ENCODE measurements at places on chromosomes 13 and 19.

DNA sequence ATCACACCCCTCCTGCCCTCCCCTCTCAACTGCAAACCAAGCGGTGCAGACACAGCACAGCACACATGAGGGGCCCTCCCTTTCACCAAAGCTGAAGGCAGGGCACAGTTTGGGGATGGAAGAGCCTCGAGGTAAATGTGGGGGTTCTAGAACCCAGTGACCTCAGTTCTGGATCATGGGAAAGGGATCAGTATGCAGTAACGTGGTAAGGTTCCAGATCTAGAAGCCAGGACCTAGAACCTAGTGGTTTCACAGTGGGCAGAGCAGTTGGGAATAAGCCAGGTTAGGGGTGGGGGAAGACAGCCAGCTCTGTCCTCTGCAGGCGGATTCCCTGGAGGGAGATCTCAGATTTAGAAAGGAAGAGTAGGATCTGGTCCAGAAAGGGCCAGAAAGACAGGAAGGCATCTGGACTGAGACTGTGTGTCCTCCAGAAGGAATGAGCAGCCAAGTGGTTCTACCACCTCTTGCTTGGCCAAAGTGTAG, 3.1 kb downstream of the FTL start:
- no peak for DNase-seq

DNA sequence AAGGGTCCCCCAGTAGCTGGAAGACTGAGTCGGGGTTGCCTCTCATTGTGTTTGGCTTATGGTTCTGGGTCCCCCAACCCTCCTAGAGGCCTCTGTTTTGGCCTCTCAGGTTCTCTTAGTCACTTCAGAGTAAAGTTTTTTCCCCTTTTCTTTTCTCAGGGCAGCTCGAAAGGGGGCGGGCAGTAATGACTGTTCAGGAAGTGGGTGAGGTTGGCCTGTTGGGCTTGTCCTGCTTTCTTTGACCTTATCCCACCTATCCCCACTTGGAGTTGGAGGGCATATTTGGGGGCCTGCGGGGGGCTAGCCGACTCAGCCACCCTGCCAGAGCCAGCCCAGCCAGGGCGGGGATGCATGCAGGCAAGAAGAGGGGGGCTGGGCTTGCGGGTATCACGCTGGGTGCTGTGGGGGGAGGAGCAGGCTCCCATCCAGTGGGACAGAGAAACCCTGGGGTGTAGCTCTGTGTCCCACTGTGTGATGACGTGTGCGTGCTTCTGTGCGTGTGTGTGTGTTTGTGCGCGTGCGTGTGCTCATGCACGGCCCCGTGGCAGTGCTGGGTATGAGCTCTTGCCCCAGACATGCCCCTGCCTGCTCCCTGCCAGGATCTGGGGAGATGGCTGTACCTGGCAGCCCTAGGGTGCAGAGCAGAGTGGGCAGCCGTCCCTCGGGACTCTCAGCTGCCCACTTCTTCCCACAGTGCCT, 1.4 kb downstream of the CIC start:
- no peak for DNase-seq

DNA sequence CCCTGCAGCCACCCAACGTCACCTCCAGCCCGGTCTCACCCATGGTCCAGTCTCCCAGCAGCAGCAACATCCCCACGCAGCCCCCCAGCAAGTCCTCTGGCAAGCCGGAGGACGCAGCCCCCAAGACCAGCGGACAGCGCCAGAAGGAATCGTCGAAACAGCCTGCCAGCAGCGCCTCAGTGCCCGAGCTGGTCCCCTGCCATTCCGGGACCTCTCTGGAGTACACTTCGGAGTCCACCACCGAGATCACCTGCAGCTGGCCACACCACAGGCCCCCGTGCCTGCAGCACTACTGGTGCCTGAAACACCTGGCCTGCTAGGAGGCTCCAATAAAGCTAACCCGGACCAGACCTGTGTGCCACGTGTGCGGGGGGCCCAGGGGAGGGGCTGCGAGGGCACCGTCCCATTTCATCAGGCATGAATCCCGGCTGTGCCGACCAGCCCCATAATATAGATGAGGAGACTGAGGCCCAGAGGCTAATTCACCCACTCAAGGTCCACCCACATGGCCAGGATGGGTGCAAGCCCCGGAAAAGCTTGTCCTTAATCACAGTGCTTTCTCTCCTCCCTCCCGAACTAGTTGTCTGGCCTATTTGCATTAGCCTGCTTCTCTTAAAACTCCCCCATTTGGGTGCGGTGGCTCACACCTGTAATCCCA, 6.7 kb downstream of the REEP6 start:
- DNase-seq, result no peak

DNA sequence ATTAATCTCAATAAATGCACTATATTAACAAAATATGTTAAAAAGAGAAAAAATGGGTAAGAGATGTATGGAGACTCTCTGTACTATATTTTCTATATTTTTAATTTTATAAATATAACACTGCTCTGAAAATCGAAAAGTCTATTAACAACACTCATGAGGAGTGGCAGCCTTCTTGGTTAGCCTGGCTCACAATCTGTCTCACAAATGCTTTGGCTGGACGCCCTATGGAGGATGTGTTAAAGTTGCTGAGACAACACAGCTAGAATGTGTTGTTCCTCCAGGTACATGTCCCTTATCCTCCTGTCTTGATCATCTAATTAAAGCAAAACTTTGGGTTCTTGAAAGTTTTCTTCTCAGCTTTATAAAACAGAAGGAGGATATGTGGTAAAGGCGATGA, 396.6 kb upstream of the PCDH20 start:
- no peak for DNase-seq

- no peak for DNase-seq
These were observed 74.3 kb upstream of the ATP12A start for GRCh38 chr13:24605923-24606372.

GRCh38 chr13:48817166-48817802, 158.4 kb upstream of the FNDC3A start:
- no peak for DNase-seq

DNA sequence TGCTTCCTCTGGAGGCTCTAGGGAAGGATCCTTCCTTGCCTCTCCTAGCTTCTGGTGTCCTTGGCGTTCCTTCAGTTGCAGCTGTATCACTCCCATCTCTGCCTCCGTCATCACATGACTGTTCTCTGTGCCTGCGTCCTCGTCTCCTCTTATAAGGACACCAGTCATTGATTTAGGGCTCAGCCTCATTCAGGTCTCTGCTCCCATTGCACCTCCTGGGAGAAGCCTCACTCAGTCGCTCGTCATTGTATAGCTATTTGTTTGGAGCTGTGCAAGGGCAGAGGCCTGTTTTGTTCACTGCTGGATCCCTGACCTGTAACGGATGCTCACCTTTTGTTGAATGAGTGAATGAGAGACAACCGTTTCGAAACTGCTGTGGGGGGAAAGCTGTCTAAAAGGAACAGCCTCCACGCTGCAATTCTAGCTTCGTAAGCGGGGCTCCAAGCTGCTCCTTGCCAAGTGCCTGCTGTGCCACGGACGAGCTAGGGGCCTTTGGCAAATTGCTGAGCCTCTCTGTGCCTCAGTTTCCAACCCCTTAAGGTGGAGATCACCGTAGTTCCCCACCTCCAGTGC, 17.2 kb downstream of the BRSK1 start:
- DNase-seq, result no peak

DNA sequence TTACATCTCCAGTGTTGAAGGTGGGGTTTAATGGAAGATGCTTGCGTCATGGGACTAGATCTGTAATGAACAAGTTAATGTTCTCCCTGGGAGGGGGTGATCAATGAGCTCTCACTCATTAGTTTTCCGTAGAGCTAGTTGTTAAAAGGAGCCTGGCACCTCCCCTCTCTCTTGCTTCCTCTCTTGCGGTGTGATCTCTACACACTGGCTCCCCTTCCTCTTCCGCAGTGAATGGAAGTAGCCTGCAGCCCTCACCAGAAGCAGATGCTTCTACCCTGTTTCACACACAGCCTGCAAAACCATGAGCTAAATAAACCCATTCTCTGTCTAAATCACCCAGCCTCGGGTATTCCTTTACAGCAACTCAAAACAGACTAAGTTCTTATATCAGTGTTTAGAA, 318.8 kb downstream of the SLITRK1 start:
- DNase-seq, result no peak

- DNase-seq, result no peak
These were observed 97.0 kb upstream of the MBNL2 start for GRCh38 chr13:97124915-97125809.

- DNase-seq, result no peak
These were observed 76.7 kb downstream of the NDFIP2 start for GRCh38 chr13:79557666-79558065.

GRCh38 chr19:39405261-39405957, 1.2 kb upstream of the ZFP36 start:
- no peak for DNase-seq

- no peak for DNase-seq
These were observed 863.3 kb downstream of the UQCRFS1 start for GRCh38 chr19:28349604-28350003.

GRCh38 chr19:58196901-58197616, 14.2 kb downstream of the ZNF274 start:
- no peak for DNase-seq

GRCh38 chr13:21013682-21014038, 47.7 kb downstream of the LATS2 start:
- no peak for DNase-seq

DNA sequence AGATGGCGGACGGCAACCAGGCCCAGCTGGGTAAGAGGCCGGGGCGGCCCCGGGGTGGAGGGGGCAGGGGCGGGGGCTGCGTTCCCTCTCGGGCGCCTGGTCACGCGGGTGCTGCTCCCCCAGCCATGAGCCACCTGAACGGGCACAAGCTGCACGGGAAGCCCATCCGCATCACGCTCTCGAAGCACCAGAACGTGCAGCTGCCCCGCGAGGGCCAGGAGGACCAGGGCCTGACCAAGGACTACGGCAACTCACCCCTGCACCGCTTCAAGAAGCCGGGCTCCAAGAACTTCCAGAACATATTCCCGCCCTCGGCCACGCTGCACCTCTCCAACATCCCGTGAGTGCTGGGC, 11.1 kb downstream of the PTBP1 start:
- no peak for DNase-seq

- DNase-seq, result no peak
These were observed 671.0 kb downstream of the PCDH9 start for GRCh38 chr13:66559093-66559492.

GRCh38 chr13:110137680-110138009, 169.3 kb downstream of the COL4A1 start:
- DNase-seq, result no peak

- no peak for DNase-seq
These were observed 3.0 kb downstream of the SLC15A1 start for GRCh38 chr13:98749501-98749900.

GRCh38 chr19:47376589-47377144, 27.6 kb downstream of the DHX34 start:
- DNase-seq, result no peak

DNA sequence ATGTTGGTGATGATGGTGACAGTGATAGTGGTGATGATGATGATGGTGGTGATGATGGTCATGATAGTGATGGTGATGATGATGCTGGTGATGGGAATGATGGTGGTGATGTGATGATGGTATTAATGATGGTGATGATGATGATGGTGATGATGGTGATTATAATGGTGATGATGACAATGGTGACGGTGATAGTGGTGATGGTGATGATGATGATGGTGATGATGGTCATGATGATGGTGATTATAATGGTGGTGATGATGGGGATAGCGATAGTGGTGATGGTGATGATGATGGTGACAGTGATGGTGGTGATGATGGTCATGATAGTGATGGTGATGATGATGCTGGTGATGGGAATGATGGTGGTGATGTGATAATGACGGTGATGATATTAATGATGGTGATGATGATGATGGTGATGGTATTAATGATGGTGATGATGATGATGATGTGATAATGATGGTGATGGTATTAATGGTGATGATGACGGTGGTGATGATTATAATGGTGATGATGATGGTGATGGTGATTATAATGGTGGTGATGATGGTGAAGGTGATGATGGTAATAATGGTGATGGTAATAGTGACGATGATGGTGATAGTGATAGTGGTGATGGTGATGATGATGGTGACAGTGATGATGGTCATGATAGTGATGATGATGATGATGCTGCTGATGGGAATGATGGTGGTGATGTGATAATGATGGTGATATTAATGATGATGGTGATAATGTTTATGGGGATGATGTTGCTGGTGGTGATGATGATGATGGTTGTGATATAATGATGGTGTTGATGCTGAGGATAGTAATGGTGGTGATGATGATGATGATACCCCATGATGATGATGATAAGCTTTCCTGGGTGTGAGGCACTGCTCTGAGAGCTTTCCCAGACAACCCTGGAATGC, 7.7 kb downstream of the C13orf46 start:
- no peak for DNase-seq

DNA sequence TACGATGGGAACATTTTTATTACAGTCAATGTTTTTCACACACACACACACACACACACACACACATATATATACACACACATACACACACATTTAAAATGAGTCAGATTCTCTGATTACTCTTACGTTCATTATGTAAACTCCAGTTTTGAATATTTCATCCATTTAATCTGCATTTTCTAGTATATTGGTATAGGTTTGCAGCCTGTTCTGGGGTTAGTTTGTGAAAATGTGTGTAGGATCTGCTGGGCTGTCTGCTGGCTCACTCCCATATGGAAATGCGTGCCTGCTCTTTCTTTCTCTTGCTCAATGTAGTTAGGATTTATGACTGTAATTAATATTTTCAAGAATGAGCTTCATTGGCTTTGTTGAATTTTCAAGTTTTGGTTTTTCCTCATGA, 7.1 kb downstream of the LILRB2 start:
- no peak for DNase-seq

- no peak for DNase-seq
These were observed 8.8 kb upstream of the TNFSF9 start for GRCh38 chr19:6521718-6522646.

- no peak for DNase-seq
These were observed 292.4 kb upstream of the TSHZ3 start for GRCh38 chr19:31641591-31641990.

- no peak for DNase-seq
These were observed 1.4 kb downstream of the KCTD15 start for GRCh38 chr19:33797802-33798671.

DNA sequence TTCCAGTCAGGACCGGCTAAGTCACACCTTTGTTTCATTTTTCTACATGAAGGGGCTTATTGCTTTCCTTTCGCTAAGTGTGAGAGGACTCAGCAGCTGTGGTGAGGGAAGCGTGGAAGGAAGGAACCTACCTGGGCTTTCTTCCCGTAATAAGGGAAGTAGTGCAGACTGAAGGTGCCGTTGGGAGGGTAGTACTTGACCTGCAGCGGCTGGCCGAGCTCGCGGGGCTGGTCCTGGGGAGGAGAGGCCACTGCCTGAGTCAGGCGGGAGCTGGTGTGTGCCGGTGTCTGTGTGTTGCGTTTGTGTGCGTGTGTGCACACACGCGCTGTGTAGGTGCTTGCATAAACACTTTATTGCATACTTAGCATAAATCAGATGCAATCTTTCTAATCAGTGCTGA, 7.7 kb downstream of the ATP4B start:
- peak; percentile 14 for DNase-seq

GRCh38 chr13:106691341-106691740, 123.4 kb upstream of the ARGLU1 start:
- DNase-seq, result no peak

GRCh38 chr13:111011899-111012298, 97.0 kb upstream of the ANKRD10 start:
- DNase-seq, result no peak

Measured in breast epithelium (tissue), 4 donors.